MM.1S (cell line): ENCODE measurements at places on chromosomes 12 and 14.

- no peaks in the 10 kb centered on the region for H3K36me3 ChIP-seq
- DNase-seq: no peak
- H3K27me3 ChIP-seq: no peaks in the 10 kb centered on the region
- no peaks in the 10 kb centered on the region for H3K4me1 ChIP-seq
Observed at GRCh38 chr12:111359914-111360276, 9.0 kb downstream of the PHETA1 start.

GRCh38 chr14:21712036-21712435, 38.4 kb upstream of the OR4E1 start:
- no peaks in the 10 kb centered on the region for H3K36me3 ChIP-seq
- H3K4me3 ChIP-seq: no peak overlapping the region
- no peak overlapping the region for H3K27ac ChIP-seq
- H3K27me3 ChIP-seq: no peaks in the 10 kb centered on the region
- 0 out of 2 replicates have a peak, but pooled peaks cover 4% of the 10 kb centered on the region for H3K4me1 ChIP-seq

- no peak overlapping the region for H3K4me3 ChIP-seq
- H3K4me1 ChIP-seq: peaks cover 23% of the 10 kb centered on the region
- H3K36me3 ChIP-seq: no peaks in the 10 kb centered on the region
- DNase-seq: no peak
Observed at GRCh38 chr12:22712083-22712482, 87.1 kb downstream of the ETNK1 start.

DNA sequence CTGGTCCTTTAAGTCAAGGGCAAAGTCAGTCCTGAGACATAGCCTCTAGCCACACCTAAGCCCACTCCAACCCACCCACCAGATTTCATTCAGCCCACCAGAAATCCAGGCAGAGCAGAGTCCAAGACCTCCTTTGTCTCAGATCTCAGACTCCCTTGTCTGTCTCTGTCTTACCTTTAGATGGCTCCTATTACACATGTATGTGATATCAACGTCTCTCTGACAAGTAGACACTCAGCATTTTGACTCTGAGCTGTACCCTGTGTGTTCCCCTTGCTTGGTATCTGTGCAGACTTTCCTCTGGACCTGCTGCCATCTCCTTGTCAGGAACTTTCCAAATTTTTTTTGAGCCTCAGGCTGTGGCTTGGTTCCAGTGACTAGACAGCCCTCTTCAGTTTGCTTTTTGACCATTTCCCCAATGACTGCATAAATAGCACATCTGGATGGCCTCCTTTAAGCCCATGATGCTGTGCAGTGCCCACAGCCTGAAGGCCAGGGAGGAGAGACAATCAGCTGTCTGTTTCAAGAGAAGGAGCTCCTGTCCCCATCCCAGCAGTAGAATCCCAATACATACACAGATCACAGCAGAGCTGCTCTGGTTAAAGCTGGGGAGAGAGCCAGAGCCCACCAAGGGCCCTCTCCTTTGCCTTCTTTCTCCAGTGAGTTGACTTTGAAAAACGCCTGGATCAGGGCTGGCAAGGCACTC, 7.0 kb downstream of the POU6F1 start:
- no peaks in the 10 kb centered on the region for H3K4me1 ChIP-seq
- H3K4me3 ChIP-seq: no peak overlapping the region
- H3K36me3 ChIP-seq: no peaks in the 10 kb centered on the region
- H3K27ac ChIP-seq: no peak overlapping the region
- H3K27me3 ChIP-seq: no peaks in the 10 kb centered on the region

GRCh38 chr12:47802312-47802711, 17.4 kb downstream of the HDAC7 start:
- no peak for DNase-seq
- H3K27ac ChIP-seq: no peak overlapping the region
- 0 out of 2 replicates have a peak, but pooled peaks cover 3% of the 10 kb centered on the region for H3K36me3 ChIP-seq
- H3K4me1 ChIP-seq: peaks cover 39% of the 10 kb centered on the region
